Mesendoderm (in vitro differentiated cells): ENCODE measurements at places on chromosomes 12 and 14.
A peak's percentile ranks its signal among the peaks of the same experiment; 100 is the strongest.

DNA sequence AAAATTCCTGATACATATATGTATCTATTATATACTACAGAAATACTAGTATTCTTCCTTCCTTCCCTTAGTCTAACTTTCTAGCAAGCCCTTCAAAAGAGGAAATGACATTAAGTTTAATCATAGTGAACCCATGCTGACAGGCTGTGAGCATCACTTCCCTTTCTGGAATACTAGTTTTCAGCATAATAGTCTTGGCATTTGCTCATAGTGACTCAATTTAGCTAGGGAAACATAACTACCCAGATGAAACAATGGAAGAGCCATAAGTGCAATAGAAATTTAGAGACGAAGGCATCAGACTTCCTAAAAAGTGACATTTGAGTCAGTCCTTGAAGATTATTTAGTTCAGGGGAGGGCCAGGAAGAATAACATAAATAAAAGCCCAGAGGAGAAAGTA lies 184.5 kb upstream of the CRY1 start:
- DNase-seq: no peak

DNA sequence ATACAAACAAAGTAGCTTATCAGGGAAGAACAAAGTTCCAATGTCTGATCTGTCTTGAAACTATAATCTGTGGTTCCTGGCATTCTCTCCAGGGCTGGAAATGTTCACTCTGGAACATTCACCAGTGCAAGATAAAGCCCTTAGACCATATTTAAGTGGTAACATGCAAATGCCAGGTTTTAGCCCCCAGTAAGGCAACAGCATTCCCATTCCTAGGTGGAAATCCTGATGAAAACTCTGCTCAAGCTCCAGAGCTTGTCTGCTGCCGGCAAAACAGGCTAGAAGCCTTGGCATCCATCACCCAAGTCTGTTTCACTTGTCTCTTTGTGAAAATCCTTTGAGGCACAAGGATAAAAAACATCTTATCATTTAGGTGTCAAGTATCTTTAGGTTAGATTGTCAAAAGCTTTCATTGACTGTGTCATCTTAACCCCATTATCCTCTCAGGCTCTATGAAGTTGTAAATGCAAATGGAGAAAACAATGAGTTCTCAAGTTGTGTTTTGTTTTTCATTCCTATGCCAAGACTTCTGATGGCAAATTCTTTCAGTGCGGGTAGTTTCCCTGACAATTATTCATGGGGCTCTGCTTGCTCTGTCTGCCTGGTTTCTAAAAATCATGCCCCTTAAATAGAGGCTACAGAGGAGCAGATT lies 344.7 kb downstream of the NELL2 start:
- peak; percentile 30 for DNase-seq

DNA sequence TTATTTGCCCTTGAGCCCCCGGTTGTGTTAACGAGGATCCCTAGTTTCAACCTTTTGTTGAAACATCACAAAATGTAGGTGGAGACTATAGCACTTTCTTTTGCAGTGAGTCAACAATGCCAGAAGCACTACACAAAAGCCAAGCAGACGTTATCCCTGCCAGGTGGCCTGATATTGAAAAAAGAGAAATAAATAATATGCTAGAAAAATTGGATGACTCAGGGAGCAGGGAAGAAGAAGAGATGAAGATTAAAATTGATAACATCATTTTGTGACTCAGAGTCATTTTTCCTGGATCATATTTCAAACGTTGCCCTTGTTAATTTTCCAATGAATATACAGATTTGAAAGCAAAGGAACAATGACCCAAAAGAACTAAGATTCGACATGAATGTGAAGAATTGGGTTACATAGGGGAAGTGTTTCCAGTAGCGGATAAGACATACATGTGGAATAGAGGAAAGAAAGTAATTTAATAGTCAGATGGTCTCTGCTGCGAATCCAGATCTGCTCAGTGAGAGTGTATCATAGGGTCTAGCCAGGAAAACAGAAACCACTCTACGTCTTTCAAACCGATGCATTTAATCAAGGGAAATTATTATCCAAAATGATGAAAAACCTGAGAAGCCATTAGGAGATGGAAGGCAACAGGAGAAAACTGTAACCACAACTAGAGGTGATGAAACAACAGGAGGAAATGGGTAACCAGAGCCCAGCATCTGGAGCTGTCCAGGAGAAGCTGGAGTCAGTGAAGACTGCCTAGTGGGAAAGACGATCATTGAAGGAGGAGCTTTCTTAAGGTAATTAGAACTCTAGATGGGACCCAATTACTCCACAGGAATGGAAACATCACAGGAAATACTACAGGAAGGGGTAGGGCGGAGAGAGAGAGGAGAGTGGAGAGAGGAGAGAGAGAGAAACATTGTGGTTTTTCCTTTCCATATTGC lies 57.9 kb downstream of the RERG start:
- peak; percentile 29 for DNase-seq

DNA sequence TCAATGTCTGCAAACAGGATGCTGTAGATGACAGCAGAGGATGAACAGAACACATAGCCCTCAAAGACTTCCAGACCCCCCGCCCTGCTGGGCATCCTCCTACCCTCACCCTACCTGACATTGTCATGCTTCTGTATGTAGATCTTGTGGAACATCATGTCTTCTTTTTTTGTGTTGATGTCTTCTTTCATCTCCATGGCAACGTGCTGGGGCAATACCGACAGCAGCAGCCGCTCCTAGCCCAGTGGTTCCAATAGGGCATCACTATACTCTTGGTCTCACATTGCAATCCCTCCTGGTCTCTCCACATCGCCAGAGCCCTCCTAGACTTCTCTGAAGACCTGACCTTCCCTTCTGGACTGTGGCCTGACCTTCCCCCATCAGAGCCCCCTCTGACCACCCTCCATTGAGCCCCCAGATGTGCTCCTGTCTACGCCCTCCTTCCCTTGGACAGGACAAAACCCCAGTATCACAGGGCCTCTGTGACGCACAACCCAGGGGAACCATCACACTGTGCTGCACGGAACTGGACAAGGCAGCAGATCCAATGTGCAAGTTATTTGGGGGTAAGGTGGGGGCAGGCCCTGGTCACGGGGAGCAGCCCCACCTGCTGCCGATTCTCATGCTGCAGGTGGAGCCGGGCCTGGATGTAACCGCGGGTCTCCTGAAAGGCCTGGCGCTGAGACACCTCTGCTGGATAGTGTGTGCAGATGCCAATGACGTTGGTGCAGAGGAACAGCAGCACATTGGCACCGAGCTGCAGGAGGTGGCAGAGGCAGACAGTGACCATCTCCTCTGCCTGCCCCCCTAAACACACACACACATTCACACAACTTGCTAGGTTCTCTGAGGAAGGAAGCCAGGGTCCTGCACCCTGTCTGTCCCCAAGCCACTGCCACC lies 11.1 kb downstream of the ADCY6 start:
- peak; percentile 37 for DNase-seq

DNA sequence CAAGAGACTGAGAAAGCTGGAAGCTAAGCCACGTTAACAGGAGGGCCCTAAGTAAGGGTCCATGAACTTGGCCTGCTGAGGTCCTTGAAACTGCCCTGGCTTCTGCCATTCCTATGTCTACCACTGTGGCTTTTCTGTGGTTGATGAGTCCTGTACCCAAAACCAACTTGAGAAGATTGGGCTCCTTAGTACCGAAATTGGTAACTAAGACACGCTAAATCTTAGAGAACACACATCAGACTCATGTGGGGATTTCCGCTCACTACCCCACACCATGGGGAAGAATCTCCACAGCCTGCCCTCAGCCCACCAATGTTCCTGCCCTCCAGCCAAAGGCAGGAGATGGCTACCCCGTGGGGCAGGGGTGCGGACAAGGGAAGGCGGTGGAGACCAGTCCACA lies 232.9 kb downstream of the SPTSSA start:
- DNase-seq: no peak

DNA sequence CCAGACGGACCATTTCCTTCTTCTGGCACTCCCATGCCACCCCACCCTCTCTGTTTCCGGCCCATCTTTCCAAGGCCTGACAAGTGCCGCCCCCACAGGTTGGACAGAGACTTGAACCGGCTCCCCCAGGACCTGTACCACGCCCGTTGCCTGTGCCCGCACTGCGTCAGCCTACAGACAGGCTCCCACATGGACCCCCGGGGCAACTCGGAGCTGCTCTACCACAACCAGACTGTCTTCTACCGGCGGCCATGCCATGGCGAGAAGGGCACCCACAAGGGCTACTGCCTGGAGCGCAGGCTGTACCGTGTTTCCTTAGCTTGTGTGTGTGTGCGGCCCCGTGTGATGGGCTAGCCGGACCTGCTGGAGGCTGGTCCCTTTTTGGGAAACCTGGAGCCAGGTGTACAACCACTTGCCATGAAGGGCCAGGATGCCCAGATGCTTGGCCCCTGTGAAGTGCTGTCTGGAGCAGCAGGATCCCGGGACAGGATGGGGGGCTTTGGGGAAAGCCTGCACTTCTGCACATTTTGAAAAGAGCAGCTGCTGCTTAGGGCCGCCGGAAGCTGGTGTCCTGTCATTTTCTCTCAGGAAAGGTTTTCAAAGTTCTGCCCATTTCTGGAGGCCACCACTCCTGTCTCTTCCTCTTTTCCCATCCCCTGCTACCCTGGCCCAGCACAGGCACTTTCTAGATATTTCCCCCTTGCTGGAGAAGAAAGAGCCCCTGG lies 1.2 kb upstream of the CMTM5 start:
- DNase-seq: no peak

GRCh38 chr12:33752854-33753253 lies 269.4 kb upstream of the ALG10 start:
- DNase-seq: peak; percentile 56

DNA sequence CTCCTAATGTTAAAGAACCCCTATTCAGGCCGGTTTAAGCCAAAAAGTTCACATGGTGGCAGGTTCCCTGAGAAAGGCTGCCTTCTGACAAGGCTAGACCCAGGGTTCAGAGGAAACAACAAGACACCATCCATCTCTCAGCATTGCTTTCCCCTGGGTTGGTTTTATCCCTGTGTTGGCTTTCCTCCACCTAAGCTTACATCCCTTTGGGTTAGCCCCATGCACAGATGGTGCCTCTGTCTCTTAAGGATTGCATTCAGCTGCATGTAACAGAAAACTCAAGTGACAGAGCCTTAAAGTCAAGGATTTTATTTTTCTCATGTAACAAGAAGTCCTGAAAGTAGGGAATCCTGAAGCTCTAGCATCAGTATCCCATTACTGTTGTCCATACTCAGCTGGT lies 42.8 kb upstream of the RIN3 start:
- DNase-seq: no peak

GRCh38 chr12:129466499-129466898 lies 437.3 kb downstream of the TMEM132D start:
- no peak for DNase-seq

DNA sequence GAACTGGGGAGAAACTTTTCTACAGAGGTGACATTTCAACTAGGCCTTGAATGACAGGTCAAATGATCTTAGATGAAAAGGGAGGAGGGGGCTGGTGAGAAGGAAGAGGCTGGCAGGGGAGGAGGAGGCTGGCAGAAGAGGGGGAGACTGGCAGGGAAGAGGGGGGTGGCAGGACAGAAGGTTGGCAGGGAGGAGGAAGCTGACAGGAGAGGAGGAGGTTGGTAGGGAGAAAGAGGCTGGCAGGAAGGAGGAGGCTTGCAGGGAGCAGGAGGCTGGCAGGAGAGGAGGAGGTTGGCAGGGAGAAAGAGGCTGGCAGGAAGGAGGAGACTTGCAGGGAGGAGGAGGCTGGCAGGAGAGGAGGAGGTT lies 63.4 kb upstream of the PPP4R3A start:
- no peak for DNase-seq

- no peak for DNase-seq
Measured at GRCh38 chr14:104303705-104304425, 165.5 kb downstream of the KIF26A start.

- DNase-seq: peak; percentile 31
Measured at GRCh38 chr14:50085570-50086320, 30.6 kb downstream of the VCPKMT start.

DNA sequence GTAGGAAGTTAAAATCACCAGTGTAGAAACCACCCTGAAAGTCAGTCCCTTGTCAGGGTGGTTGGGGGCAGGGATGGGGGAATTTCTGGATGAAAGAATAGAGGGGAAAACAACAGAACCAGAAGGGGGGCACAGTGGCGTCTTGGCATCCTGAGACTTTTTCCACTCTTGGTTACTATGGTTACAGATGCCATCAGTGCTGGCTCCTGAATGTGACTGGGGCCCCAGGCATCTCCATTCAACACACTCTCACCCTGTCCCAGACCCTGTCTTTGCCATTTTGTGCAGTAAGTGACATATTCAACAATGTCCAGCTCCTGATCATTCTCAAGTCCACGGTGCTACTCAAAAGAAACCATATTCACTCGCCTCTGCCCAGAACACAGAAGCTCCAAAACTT lies 11.3 kb downstream of the KCNK10 start:
- DNase-seq: no peak

- no peak for DNase-seq
Measured at GRCh38 chr12:20507711-20508110, 139.4 kb downstream of the PDE3A start.

GRCh38 chr14:77923131-77923936 lies 123.4 kb downstream of the ADCK1 start:
- DNase-seq: no peak

DNA sequence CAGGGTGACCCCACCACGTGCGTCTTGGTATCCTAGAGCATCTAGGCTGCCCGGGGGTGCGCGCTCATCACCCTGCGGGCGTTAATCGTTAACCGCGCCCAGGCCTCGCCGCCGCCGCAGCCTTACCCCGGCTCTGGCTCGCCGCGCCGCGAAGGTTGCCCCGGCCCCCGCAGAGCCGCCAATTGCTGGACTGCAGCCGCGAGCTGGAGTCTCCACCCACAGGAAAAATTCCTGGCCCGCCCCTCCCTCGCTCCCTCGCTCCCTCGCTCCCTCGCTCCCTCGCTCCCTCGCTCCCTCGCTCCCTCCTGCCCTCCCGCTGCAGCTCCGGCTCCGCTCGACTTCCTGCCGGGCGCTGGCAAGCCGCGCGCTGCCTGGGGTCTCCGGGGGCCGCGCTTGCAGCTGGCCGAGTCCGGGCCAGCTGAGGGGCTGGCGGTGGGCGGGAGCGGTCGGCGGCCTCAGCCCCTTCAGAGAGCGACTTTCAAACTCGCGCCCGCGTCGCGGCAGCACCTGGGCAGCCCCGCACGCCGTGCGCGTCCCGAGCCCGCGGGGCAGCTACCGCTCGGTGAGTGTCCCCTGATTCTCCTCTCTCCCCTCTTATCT lies at the start of gene PLEKHG3:
TSS of gene PLEKHG3 (plus strand) at position 282 of the 600 bp plus-strand sequence. CDS start 23,208 bp downstream, outside the sequence.
- DNase-seq: peak; percentile 94

GRCh38 chr12:113278633-113279032 lies 56.3 kb downstream of the SLC8B1 start:
- no peak for DNase-seq

GRCh38 chr12:78864403-78864869 lies at the start of gene SYT1:
TSS of gene SYT1 (plus strand) at chr12:78864774.
- DNase-seq: peak; percentile 95

GRCh38 chr14:58638231-58639197 lies 752 bp downstream of the DACT1 start:
- peak; percentile 64 for DNase-seq
